ENCODE measurements at places on chromosomes 5 and 9. TPM values are rescaled to one million over a fixed set of nuclear protein-coding genes. Genes with fewer than 3 reads are reported as not detected.

DNA sequence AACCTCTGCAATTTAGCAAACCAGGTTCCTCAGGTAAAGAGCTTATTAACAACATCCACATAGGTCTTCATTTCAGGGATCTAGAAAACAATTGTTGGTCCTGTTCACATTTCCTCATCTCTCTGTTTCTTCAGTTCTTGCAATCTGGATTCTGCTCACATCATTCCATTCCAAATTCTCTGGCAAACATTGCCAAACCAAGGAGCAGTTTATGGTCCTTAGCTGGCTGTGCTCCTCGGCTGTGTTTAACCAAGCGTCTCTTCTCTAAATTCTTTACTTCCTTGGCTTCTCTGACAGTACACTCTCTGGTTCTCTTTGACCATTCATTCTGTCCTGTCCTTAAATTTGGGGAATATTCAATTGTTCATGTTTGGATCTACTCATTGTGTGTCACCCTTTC, 65.8 kb upstream of the RANBP3L start:
- no peak for DNase-seq

DNA sequence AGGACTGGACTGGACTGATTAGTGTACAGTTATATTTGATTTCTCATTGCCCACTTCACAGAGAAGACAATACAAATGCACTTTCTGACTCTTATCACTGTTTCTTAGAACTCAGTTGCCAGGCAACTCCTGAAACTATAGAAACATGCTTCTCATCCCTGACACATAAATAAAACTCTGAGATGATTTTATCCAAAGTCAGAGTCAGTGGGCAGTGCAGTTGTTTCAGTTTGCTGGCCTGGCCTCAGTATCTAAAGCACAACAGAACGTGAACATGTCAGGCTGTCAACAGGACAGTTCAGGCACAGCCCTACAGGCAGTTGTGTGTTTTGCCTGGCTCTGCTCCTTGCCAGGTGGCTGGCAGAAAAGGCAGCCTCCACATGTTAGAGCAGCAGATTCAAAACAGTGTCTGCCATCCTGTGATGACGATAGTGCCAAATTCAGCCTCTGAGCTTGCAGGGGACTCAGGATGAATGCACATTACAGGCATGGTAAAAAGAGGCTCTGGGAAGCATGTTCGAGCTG, 65.1 kb upstream of the CCDC152 start:
- DNase-seq = no peak

Gene SH2D3C
- total RNA-seq = 4.6 TPM

Gene IFNA2
- not detected for total RNA-seq

Gene STC2
- total RNA-seq = 0.03 TPM

Gene FCN2
- not detected for total RNA-seq
